ENCODE measurements at places on chromosomes 3 and 15.

DNA sequence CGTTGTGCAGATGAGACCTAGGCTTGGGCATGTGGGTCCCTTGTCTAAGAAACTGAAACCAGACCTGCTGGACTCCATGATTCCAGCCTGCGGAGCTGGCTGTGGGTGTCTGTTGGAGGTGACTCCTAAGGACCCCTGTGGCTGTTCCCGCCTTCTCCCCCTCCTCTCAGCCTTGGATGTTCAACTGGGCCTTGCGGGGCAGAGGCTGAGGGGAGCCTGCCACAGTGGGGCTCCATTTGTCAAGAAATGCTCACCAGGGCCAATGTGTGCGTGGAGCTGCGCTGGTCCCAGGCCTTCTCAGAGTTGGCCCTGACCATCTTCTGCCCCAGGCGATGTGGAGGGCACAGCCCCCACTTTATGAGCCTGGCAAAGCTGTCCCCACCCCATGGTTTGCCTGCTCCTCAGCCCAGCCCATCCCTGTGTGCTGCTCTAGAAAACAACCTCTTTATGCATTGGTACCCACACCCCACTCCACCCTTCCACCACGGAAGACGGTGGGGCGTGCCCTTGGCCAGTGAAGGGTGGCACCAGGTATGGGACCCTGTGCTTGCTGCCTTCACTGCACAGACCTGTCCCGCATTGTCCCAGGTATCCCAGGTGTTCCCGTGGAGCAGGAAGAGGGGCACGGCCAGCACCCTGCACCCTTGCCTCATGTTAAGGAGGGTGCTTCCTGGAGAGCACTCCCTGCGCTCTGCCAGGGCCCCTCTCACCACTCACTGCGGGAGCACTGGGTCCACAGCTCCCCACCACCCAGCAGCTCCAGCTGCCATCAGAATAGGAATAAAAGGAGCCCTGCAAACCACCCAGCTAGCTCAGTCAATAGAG lies 7.9 kb downstream of the MESP2 start:
- no peak for DNase-seq

- no peak for DNase-seq
Observed at GRCh38 chr3:77935418-77935817, 895.5 kb downstream of the ROBO2 start.

- DNase-seq = no peak
Observed at GRCh38 chr15:63931556-63931955, 97.8 kb upstream of the HERC1 start.

- DNase-seq = no peak
Observed at GRCh38 chr3:123071146-123071545, 4.3 kb downstream of the PDIA5 start.

DNA sequence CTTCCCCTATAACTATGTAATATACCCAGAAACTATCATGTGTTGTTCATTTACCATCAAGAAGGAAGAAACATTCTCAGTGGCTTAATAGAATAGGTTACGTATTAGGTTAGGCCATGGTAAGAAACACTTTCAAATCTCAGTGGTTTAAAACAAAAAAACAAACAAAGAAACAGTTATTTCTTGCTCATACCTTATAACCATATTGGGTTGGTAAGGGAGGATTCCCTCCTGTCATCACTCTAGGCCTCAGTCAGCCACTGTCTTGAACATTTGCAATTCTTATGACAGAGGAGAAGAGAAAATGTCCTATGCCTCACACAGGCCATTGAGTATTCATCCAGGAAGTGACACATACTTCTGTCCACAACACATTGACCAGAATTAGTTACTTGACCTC lies 727.7 kb upstream of the NECTIN3 start:
- DNase-seq = peak; percentile 79

GRCh38 chr15:90266485-90266884 lies 1.0 kb downstream of the NGRN start:
- no peak for DNase-seq

DNA sequence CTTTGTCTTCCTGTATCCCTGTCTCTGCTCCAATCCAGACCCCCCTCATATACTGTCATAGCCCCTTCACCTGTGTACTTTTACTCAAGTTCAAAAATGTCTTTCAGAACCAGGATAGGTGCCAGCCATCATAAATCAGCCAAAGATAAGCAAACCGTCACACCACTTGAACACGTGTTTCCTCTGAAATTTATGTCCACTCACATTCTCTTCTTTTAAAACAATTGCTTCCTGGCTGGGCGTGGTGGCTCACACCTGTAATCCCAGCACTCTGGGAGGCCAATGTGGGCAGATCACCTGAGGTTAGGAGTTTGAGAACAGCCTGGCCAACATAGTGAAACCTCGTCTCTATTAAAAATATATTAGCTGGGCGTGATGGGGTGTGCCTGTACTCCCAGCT lies 74.1 kb downstream of the IGF2BP2 start:
- no peak for DNase-seq

GRCh38 chr15:68078365-68078764 lies 24.2 kb downstream of the PIAS1 start:
- no peak for DNase-seq

DNA sequence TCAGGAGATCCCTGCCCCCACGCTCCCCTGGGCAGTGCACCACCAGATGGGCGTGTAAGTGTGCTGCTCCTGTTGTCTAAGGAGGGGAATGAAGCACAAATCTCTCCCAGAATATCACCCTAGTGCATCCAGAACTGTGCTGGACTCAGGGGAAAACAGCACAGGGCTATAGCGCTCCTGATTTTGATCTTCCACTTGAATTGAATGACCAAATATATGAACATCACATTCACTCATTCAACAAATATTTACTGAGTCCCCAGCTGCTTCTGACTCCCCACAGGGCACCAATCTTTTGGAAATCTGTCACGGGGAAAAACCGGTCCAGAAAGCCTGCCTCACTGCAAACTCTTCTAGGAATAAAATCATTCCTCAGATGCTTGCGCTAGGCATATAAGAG lies 2.4 kb downstream of the CPLX3 start:
- DNase-seq = no peak
